NCI-H187 treated with DMSO at 0.1 percent for 48 hours (cell line): ENCODE measurements at places on chromosomes 3 and 15.

DNA sequence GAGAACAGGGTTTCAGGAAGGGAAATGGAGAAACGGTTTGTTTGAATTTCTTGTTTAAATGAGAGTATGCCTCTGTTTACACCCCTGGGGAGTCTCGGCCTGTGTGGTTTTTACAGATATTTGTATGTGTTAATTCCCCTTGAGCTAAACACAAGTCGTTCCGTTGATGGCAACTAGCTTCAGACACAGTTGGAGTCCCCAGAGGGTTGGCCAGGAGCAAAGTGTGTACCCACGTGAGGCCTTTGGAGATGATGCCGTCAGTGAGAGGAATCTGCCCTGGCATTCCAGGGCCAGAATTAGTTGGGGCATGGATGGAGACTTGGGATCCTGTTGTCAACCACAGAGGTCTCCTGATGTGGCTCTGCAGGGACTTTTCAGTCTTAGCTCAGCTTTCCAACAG is 44.0 kb downstream of the CEMIP start:
- DNase-seq, result no peak

DNA sequence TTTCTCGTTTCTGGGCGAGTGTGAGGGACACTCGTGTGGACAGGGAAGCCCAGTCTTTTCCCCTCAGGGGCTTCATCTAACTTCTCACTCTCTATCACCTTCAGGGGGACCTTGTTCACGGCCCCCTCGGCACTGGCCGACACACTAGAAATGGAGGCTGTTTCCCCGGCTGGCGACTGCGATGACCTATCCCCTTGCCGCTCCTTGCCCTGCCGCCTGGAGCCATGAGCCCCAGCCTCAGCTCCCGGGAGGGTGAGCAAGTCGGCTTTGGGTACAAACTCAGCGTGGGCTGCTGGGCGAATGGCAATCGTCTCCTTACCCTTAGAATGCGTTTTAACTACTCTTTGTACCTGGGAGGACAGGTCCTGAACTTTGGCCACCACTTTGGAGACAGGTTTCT is 41.0 kb downstream of the FMN1 start:
- no peak for DNase-seq

GRCh38 chr15:96340598-96341512 is 10.4 kb downstream of the NR2F2 start:
- DNase-seq, result no peak

DNA sequence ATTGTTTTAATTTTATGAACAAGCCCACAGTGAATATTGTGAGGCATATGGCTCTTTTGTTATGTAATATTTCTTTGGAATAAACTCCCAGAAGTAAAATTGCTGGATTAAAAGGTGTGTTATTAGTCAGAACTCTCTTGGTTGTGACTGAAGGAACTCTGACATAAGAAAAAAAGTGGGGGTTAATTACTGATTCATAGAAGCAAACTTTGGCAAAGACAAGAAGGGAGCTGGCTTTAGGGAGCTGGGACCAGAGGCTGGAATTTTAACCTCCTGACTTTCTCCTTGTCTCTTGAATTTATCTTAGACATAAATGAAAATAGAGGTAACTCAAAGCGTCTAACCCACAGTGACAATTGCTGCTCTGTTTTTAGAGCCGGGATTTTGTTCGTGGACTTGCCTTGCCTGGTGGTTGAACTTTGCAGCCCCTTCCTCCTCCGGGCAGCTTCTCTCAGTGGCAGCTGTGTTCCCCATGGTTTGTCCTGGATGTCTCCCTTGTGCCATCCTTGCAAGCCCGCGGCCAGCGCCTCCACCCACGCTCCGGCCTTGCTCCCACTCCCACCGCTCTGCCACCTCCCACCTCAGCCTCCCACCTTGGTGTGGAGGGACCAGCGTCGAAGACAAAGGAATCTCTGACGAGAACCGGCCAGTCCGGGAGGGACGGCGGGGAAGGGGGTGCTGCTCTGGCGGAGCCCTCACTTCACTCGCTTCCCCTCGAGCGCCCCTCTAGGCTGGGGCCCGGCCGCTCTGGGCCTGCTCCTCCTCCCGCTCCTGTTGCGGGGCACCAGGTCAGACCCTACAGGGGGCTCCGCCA is 28.0 kb downstream of the ARHGAP31 start:
- no peak for DNase-seq

GRCh38 chr15:86327230-86327865 is 247.7 kb downstream of the AGBL1 start:
- no peak for DNase-seq

- DNase-seq, result no peak
Observed at GRCh38 chr15:43889042-43889441, 62.2 kb downstream of the WDR76 start.

DNA sequence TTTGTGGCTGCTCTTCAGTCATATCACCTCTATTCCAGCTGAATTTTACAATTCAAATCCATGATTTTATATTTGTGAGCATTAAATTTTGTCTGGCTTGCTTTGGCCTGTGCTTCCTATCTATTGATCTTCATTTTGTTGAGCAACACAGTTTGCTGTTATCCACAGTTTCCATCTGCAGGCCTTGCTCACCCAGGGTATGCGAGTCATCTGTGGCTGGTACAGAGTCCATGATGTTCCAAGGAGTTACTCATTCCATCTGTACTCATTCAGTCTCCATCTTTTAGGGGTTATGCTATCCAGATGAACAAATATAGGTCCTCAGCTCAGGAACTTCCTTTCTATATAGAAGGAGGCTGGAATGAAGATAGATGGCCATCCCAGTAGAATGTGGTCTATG is 70.1 kb upstream of the CCK start:
- no peak for DNase-seq

- no peak for DNase-seq
Observed at GRCh38 chr3:124800511-124801258, 70.4 kb downstream of the UMPS start.

- no peak for DNase-seq
Observed at GRCh38 chr3:78913711-78914110, 854.1 kb downstream of the ROBO1 start.

GRCh38 chr3:71087143-71088018 is 496.1 kb downstream of the FOXP1 start:
- no peak for DNase-seq

GRCh38 chr3:59079962-59080361 is 30.1 kb upstream of the CFAP20DC start:
- no peak for DNase-seq

DNA sequence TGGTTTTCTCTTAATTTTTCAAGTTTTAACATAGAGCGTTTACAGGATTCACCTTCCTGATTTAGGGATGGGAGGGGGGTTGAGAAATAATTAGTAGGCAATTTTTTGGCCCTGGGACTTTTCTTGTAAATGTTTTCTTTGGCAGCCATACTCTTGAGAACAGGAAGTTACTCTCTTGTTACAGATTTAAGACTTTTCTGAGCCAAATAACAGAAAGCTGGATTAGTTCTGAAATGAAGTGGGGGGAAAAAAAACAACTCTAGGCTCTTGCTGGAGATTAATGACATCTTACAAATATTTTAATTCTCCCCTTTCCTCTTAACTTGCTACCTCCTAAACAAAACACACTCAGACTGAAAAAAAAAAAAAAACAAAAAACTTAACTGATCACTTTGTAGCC is 13.8 kb upstream of the POLR2M start:
- DNase-seq, result no peak

DNA sequence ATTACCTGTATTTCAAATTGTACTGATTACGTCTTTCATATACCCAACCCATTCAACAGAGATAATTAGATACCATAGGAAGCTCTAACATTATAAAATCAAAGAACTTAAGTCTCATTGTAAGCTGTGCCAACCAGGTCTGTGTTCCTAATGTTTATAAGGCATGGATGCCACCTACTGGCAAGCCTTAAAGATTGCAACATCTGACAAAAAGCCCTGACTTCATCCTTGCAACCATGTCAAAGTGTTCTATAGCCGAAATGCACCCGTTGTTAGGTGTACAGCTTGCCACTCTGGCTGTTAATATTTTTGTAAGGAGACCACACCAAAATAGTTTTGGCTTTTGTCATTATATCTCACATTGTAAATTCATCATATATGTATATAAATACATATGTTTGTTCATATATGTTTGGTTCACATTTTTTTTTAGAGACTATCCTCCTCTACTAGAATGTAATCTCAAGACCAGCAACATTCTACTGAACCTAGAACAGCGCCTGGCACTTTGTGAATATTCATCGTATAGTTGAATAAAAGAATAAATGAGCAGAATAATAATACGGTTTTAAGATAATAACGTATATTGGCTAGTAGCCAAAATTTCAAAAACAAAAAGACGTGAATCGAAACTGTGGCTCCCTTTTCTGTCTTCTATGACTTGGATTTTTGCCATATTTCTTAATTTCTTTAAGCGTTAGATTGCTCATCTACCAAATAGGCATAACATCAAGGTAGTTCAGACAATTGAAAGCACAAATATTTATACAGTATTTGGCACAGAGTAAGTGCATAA is 258.1 kb downstream of the TBL1XR1 start:
- DNase-seq, result no peak

- no peak for DNase-seq
Observed at GRCh38 chr3:74267588-74268184, 346.8 kb downstream of the CNTN3 start.

DNA sequence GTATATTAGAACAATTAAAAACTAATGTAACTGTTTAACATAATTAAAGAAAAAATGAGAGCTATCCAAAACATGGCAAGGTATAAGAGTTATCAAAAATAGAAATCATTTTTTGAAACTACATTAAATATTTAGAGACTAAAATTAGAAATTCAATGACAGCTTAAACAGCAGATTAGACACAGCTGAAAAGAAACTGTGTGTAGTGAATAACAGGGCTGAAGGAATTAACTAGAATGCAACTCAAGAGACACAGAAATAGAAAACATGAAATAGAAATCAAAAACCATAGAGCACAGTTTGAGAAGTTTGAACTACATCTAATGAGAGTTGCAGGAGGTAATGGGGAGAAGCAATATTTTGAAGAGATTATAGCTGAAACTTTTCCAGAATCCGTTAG is 59.9 kb upstream of the FBN1 start:
- no peak for DNase-seq

DNA sequence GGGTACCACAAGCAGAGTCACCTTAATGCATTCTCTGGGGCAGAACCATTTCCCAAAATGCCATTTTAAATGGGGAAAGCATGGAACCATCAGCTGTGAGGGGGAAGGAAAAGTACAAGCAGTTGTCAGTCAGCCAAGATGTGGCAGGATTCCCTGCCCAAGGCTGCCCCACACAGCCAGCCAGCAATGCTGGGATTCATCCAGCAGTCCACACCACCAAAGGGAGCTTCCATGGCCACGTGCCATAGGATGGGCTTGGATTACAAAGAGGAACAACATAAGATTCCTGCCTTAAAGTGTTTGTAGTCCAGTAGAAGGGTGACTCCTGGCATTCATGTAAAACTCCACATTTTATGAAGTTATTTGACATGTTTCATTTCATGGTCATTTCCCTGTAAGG is 233.3 kb downstream of the SHOX2 start:
- DNase-seq, result no peak

- no peak for DNase-seq
Observed at GRCh38 chr3:76500746-76501275, 539.1 kb upstream of the ROBO2 start.

DNA sequence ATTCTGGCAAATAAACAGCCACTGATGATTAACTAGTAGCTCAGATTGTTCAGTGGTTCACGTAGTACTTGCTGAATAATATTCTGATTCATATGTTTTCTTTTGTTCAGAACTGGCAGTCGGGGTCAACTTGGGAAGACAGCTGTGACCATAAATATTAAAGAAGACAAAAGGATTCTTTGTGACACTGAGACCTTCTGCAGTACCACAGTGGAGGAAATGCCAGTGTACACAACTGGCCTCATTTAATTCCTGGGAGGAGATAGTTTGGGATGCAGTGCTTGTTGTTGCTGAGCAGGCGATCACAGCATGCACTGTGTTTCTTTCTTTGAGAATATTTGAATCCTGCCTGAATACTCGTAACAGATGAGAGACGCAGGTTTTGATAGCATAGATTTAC is 26.7 kb upstream of the MCF2L2 start:
- no peak for DNase-seq

- DNase-seq, result no peak
Observed at GRCh38 chr15:80949756-80950155, 39.9 kb downstream of the MESD start.

DNA sequence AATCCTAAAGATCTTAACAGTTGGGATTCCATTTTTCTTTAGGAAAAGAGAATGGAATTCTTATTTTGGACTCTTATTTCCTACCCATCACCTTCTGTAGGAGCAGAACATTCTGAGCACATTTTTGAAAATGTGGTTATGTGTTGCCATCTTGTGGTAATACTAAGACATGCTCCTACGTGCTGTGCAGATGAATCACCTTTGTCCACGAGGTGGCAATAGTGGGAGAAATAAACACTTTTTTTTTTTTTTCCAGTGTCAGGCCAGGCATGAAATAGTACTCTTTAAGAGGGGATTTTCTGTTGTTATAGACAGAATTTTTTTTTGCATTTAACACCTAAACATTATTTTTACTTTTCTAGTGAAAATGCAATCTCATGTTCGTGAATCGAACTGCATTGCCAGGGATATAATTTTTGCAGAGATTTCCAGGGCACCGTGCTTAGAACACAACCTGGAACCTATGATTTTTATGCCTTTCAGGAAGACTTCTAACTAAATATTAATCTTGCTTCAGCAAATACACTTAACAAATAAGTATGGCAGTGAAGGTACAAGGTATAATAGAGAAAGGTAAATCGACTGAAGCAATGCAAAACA is 196.6 kb downstream of the GAP43 start:
- DNase-seq, result peak; percentile 31

DNA sequence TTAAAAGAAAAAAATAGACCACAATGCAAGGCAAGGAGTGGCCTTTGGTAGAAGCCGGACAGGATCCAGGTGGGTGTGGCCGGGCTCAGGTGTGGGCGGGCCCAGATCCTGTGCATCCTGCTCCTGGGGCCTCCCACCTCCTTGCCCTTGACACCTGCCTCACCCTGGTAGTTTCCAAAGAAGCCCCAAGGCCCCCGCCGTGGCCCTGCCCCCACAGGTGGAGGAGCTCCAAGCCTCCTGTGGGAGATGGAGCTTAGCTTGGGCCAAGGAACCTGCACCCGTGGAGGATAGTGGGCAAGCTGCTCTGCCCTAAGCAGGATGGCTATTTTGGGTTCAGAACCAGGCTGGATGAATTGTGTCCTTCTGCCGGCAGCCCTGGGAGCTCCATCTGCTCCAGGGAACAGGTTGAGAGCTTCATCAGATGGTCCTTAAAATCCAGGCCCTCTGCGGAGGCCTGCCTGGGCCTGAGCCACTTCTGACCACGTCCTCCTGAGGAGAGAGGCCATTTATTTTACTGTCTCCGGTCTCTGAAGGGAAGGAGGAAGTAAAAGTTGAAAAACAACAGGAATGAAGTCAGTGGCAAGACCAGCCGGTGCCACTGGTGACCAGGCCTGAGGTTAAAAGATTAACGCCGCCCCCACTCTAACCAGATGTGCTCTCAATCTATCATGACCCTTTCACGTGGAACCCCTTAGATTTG is 53.9 kb upstream of the KLF13 start:
- DNase-seq, result no peak

- DNase-seq, result no peak
Observed at GRCh38 chr15:80579611-80580010, 115.5 kb upstream of the ABHD17C start.

- DNase-seq, result no peak
Observed at GRCh38 chr3:155243512-155243921, 50.0 kb downstream of the STRIT1 start.

- no peak for DNase-seq
Observed at GRCh38 chr3:36428445-36428844, 48.1 kb downstream of the STAC start.
